ENCODE measurements at places on chromosomes 3 and 15.

- no peak for DNase-seq
Measured at GRCh38 chr3:126353694-126354321, 3.4 kb downstream of the KLF15 start.

- peak; percentile 74 for DNase-seq
Measured at GRCh38 chr15:80384432-80384831, 19.8 kb upstream of the ARNT2 start.

DNA sequence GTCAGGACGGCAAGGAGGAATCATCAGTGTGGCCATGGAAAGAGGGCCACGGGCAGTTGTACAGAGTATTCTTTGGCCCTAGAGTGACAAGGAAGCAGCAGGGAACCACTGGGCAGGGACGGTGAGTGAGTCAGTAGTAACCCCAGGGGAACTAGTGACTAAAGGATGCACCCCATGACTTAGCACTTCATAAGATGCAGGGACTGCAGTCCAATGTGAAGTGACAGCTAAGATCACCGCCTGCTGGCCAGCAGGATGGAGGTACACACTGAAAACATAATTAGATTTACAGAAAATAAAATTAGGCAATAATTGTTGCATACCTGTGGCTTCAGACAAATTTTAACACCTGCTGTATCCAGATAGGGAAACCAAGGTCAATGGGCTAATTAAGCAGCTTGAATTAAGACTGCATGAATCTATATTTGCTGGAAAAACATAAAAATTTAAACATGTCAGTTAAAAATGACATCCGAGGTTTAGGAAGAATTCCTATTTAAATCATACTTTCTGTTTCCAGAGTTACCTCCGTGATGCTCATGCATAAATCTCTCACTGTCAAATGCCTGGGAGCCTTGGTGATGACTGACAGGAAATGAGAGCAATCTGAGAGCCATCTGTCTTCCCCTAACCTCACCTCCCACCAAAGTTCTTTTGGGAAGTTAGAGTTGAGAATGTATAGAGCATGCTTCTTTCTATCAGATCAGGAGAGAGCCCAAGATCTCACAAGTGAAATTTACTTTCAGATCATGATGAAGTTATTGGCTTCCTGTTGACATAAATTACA is 56.5 kb downstream of the DCLK3 start:
- DNase-seq: no peak

DNA sequence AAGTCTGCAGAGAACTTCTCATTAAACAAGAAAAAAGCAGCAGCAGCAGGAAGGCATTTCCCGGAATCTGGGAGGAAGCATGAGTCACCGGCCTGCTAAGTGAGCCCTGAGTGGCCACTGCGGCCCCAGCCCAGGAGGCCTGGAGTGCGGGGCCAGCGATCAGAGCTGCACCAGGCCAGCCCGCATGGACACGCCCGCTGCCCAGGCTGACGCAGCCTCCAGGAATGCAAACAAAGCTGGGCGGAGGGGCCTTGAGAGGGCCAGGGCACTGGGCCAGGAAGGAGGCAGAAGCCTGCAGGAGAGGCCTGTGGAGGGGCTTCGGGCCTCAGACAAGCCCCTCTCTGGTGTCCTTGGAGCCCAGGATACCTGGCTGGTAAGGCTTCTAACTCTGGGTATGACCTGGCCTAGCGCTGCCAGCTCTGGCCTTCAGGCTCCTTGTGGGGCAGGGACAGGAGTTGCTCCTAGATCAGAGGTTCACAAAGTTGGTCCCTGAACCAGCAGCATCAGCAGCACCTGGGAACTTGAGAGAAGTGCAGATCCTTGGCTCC is 101.2 kb downstream of the SMAD6 start:
- no peak for DNase-seq

DNA sequence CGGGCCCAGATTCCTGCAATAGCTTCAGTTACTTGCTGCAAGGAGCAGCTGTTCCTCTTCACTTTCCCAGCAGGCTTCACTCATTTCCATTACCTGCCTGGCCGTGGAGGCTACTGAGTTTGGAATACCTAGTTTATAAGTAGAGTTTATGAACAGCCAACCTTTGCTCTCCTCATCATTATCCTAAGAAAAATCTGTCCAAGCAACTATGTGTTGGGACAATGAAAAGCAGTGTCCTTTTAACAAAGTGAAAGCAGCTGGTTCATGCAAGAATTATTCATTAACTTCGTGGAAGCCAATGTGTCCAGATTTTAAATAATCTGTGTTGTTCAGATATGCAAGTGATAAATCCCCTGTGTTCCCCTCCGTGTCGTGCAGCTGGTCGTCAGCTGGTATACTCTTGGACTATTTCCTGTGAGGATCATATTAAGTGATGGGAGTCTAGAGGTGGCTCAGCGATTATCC is 39.3 kb upstream of the SSR3 start:
- DNase-seq: no peak

DNA sequence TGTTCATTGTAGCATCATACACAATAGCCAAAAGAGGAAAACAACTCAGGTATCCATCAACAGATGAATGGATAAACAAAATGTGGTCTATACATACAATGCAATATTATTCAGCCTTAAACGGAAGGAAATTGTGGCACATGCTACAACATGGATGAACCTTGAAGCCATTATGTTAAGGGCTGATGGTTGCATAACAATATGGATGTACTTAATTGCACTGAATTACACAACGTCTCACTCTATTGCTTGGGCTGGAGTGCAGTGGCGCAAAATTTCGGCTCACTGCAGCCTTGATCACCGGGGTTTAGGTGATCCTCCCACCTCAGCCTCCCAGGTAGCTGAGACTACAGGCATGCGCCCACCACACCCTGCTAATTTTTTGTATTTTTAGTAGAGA is 7.0 kb upstream of the TMEM62 start:
- DNase-seq: no peak

DNA sequence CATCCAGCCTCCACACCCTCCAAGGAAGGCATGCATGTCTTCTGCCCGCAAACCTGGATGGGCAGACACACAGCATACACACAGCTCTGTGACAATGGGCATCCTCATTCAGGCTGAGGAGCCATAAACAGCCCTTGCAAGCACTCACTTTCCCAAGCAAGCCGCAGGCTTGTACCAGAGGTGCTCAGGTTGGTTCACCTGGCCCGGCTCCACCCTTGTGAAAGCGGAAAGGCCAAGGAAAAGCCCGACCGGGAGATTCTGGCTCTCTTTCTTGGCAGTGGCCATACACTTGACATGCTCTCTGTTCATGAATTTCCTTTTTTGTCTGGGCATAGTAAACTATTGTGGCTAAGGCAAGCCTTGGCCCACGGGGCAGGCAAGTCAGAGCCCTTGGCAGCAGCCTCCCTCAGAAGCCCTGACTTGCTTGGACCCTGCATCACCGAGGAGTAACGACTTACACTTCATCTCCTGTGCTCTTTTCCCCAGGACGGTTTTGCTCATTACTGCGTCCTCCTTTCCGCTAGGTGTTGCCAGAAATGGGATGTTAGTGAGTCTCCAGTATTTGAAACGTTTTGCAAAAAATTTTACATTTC is 74.6 kb upstream of the BNC1 start:
- DNase-seq: no peak

DNA sequence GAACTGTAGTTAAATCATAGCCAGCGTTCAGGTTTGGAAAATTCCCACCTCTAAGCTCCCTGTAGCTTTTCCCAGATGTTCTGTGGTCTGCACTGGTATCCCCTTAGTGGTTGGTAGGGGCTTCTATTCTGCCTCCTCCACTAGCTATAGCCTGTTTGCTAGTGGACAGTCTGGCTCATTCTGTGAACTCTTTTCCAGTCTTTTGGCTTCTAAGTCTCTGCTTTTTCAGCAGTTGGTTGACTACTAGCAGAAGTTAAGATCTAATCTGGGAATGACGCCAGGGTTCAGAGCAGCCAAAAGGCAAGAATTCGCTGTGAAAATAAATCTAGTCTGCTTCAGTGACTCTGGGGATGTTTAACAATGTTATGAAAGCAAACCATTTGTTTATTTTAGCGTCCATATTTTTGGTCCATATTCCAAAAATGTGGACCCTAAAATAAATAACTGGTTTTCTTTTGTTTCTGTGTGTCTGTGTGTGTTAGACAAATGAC is 73.7 kb upstream of the WDR72 start:
- no peak for DNase-seq

DNA sequence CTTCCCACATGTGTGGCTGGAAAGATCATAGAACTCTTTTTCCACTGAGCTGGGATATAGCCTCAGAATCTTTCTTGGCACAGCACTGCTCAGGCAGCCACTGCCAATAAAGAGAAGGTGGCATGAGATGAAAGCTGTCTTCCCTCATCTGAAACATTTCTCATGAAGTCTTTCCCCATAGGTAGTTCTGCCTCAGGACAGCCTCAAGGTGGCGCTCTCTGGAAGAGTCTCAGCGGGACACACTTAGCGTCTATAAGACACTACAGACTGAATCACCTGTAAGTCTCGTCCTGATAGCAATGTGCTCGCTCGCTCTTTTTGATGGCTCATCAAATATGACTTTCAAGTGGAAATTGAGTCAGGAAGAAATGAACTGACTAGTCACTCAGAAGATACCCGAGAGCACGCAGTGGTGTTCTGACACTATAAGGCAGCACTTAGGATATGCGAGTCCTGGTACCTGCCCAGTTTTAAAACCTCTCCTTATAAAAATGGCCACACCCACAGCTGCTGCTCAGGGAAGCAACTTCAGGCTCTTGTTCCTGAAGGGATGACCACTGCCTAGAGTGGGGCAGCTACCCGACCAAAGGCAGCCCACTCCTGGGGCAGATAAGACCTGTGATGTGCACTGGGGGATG is 269.5 kb downstream of the SUCLG2 start:
- no peak for DNase-seq

DNA sequence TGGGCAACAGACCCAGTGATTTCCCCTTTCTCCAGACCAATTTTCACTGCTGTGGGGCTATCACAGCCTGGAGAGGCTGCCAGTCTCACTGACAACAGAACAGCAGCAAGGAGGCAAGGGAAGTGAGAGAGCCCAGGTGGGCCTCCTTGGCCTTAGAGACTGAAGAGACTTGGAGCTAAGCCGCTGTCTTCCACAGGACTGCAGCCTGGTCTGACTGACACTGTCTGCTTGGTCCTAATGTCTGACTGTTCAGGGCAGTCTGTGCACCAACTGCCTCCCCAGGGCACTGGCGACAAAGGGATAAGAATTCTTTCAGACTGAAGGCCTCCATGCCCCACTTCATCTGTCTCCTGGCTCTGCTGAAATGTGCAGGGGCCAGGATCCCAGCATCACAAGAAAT is 11.5 kb downstream of the POMGNT2 start:
- no peak for DNase-seq

DNA sequence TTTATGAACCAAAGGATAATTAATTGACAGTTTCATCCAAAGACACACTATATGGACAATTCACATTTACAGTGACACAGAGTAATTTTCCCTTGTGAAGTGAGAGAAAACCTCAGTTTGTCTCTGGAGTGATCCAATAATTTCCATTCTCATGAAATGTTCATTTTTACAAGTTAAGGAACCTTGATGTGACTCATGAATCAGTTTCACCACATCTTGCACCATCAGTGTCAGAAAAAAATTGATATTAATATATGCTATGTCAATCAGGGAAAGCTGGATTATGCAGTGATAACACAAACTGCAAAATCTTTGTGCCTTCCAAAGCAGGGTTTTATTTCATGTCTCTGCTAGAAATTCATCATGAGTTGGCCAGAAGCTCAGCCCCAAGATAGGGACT is 348.1 kb downstream of the ARPP21 start:
- DNase-seq: no peak

- no peak for DNase-seq
Measured at GRCh38 chr3:96986241-96986640, 171.8 kb downstream of the EPHA6 start.

DNA sequence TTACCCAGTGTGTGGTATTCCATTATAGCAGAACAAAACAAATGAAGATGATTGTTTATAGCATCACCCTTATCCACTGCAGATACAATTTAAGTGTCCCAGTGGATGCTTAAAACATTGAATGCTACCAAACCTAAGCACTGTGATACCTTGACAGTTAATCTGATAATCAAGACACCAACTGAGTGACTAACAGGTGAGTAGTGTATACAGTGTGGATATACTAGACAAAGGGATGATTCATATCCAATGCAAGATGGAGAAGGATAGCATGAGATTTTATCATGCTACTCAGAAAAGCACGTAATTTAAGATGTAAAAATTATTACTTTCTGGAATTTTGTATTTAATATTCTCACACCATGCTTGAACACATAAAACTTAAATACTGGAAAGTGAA is 1449.0 kb downstream of the OTOL1 start:
- no peak for DNase-seq

Measured in NCI-H526 (cell line).